ENCODE measurements at places on chromosomes 2 and 18.

GRCh38 chr2:27094353-27094984, 7.9 kb downstream of the KHK start:
- DNase-seq: no peak

DNA sequence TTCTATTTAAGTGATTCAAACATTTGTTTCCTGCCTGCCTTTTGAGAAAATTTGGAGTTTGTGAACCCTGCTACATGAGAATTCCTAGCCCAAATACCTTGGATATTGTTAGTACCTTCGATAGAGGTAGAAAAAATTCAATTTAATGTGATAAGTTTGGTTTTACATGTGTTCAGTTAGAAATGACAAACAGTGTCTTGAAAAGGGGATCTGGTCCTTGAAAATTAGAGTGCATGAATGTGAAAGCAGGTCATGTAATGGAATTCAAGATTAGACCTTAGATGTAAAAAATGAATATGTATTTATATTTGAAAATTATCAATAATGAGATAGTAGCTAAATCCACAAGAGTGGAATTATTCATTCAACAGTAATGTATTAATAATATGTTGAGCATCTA, 70.5 kb downstream of the PIK3C3 start:
- DNase-seq: no peak

GRCh38 chr18:35174093-35174731, 66.6 kb upstream of the ZNF397 start:
- peak; percentile 16 for DNase-seq

DNA sequence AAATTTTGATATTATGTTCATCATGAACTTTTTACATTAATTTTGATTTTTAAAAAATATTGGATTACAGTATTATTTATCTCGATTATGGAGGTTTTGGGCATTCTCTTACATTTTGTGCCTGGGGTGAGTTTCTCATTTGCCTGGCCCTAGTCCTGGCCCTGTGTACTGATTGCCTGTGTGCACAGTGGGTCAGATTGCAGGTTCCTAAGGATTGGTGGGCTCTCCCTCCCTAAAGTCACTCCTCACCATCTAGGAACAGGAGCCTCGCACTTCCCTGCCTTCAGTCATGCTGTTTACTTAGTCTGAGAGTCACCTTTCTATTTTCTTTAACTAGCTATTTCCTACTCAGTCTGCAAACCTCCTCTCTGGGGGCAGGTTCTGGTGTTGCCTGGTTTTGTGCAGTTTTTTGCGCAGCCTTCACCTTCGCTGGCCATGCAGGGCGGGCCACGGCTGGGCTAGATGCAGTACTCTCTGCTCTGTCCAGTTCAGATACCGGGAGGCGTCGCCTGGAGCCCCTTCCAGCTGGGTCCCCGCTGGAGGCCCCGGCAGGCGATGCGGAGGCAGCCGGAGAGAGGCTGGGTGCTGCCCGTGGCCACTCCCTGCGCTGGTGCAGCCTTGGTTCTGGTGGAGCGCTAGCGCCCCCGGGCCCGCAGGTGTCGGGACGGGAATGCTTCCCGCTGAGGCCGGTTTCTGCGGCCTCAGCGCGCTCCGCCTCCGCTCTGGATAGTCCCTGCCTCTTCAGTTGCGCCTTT, 23.3 kb upstream of the MC5R start:
- DNase-seq: peak; percentile 70

DNA sequence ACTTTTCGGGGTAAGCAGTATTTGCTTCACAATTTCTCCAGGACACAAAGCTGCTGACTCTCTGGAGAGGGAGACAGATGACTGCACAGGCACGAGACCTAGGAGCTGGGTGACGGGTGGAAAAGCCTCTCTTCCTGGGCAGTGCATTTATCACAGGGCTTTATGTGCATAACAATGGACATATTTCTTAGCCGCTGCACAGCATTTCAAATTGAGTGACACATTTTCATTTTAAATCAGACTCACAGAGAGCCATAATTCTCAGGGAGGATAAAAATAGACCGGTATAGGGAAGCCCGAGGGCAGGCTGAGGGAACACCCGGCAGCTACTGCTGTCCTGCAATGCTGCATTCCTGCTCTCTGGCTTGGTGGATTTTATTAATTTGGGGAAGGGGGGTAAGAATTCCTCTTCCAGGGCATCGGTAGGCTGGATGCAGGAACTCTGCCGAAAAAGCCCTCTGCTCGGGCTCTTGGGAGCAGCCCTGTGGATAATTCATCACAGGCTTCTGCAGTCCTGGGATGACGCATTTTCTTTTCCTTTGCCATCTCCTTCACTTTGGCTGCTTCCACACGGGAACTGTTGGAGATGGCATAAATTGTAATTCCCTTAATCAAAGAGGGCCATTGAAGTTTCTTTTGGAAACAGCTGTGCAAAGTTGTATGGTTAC, 108.1 kb upstream of the ACAA2 start:
- no peak for DNase-seq

DNA sequence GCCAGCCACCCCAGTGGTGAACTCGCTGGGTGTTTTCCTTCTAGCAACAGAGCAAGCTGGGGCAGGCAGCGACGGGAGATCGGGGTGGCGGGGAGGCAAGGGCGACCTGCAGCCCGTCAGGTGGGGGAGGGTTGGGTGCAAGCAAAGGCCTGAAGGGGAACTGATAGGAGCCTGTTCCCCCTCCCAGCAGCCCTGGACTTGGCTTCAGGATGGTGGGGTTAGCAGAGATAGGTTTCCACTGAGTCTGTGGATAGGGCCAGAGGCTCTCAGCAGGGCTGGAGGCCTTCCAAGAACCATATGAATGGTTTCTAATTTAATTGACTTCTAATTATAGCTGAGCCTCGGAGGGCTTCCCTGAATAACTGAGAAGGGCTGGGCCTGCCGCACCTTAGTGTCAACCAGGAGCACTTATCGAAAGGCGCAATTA, 55.3 kb downstream of the EDAR start:
- no peak for DNase-seq

DNA sequence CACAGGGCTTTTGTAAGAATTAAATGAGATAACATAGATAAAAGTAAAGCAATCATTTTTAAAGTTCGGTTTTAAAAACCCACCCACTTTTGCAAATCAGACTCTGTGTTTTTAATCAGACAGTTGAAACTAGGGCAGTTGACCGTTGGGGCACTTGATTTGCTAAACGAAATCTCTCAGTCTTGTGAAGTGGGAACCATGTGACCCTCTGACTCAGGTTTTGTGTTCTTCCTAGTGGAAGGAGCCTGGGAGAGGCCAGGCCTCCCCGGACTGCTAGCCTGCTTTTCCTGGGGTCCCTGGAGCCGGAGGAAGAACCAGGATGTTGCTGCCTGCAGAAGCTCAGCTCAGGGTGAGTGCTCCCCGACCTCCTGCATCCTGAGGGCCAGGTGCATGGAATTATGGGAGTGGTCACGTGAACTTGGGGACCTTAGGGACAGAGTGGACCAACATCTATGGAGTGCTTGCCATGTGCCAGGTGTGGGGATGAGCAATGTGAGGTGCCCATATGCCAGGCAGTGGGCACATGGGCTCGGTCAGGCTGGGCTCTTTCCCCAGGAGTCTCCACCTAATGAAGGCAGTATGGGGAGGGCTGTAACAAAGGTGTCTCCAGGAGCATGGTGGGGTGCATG, 3.9 kb downstream of the C2orf72 start:
- DNase-seq: no peak

- DNase-seq: no peak
Observed at GRCh38 chr2:147311058-147311430, 533.8 kb upstream of the ACVR2A start.

- DNase-seq: no peak
Observed at GRCh38 chr2:109422758-109423500, 190.8 kb downstream of the SEPTIN10 start.

Measured in iPS-NIHi11 (cell line).